Activated effector memory CD4-positive, alpha-beta T cell treated with anti-CD3 and anti-CD28 coated beads, Interleukin-2, amount 50 U/mL, for 16 hours (primary cell): ENCODE measurements at places on chromosomes 12 and 14.

- DNase-seq: no peak
Measured at GRCh38 chr14:38873941-38874612, 229.0 kb downstream of the SEC23A start.

DNA sequence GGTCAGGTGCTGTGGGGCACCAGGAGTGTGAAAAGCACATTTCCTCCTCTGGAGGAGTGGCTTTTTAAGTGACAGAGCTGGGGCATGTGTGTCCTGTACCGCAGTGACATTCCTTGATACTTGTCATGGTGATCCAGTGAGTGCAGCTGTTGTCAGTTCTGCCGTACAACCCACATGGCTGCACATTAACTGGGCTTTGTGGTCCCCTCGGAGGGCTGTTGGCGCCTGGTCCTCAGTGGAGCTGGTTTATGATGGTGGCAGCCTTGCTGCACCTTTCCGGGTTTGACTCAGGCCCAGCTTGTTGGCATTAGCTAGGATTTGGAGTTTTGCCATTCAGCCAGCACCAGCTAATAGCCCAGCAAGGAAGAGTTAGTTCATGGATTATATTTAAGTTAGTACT lies 77.0 kb downstream of the SLC25A47 start:
- no peak for DNase-seq

DNA sequence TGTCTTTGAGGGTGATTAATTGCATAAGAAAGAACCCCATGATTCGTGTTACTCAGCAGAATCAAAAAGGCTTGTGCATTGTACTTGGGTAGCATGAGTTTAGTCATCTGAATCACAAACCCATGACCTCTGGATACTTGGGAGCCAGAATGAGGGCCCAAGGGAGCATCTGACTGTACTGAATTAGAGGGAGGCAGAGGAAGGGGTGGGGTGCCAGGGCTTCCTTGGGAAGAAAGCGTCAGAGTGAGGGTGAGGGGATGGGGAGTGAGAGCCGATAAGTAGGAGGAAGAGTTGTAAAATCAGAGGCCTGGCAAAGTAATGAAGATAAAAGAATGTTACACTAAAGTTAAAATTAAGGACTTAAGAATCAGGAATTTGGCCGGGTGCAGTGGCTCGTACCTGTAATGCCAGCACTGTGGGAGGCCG lies 29.8 kb downstream of the GPRC5D start:
- DNase-seq: no peak

DNA sequence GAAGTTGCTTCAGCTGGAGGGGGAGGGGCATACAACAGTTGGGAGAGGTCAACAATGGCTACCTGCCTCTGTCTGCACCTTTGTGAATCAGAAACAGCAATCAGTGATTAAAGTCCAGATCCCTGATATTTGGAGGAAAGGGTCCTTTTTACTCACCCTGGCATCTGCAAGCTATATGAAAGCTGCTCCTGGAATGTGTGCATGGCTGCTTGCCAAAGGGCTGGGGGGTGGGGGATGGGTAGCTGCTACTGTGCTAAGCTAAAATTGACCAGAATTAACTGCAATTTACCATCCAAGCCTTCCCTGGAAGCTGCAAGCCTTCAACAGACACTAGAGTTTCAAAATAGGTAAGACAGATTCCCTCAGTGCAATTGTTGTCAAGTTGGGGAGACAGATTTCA lies 13.5 kb upstream of the GTF2A1 start:
- DNase-seq: no peak

DNA sequence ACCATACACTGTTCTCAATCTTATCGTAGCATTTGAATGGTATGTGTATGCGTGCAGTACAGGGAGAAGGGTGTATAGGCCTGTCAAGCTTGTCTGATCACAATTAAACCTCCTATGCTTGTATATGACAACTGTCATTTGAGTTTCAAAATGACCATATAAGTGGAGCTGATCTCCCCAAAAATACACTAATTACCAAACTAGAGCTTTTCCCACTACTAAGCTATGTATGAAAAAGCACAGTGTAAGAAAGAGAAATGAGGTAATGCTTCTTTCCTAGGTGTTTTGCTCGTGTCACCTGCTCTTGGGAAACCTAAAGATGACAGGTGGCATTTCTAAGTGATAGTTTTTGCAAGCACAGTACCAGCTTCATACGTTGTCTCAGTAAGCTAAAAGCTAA lies 1.1 kb upstream of the STK38L start:
- DNase-seq: no peak

DNA sequence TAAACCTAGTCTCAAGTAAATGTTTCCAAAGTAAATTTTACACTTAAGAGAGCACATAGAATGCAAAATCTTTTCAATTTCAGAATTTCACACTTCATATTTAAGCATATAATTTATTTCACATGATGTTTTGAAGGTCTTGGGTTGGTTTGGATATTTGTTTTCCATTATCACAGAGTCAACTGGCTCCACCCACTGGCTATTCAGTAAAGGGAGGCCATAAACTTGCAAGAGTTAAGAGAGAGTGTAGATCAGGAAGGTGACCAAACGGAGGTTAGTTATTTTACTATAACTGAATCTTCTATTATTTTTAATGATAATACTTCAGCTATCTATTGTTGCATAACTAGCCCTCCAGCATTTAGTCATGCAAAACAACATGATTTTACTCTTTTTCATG lies 6.2 kb upstream of the CPNE8 start:
- DNase-seq: no peak

- DNase-seq: peak; percentile 79
Measured at GRCh38 chr12:49089821-49090773, 4.5 kb downstream of the DHH start.

- DNase-seq: no peak
Measured at GRCh38 chr12:110687396-110688169, 1.3 kb downstream of the HVCN1 start.

GRCh38 chr12:46686267-46686942 lies 139.4 kb downstream of the SLC38A4 start:
- DNase-seq: no peak

DNA sequence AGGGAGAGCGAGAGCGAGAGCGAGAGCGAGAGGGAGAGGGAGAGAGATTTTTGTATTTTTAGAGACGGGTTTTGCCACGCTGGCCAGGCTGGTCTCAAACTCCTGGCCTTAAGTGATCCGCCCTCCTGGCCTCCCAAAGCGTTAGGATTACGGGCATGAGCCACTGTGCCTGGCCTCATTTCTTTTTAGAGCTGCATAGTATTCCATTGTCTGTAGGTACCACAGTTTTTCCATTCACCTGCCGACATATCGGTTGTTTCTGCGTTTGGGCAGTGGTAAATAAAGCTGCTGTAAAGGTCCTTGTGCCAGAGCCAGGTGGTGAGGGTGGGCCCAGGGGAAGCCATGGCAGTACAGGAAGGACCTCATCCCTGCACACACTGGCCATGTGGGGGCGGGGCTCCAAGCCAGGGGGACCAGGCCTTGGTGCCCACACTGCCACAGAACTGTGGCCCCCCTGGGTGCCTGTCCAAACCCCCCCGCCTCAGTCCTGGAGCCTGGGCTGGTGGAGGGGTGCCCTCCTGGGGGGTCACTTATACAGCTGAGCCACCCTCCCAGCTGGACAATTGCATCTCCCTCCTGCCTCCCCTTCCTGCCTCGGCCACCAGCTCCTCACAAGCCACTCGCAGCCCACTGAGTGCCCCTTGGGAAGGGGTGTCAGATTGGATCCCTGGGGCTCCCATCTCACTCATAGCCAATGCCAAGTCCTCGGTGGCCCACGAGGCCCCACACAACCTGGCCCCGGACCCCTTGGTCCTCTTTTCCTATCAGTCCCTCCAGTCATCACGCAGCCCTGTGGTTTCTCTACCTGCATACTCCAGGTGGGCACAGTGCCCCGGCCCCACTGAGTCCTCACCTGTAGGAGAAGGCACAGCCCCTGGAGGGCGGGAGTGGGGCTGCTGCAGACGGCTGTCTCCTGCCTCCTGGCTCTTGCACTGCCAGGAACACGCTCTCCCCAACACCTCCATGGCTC lies 1.7 kb upstream of the PUS1 start:
- DNase-seq: no peak

GRCh38 chr14:95920769-95921438 lies 44.3 kb downstream of the TUNAR start:
- no peak for DNase-seq

DNA sequence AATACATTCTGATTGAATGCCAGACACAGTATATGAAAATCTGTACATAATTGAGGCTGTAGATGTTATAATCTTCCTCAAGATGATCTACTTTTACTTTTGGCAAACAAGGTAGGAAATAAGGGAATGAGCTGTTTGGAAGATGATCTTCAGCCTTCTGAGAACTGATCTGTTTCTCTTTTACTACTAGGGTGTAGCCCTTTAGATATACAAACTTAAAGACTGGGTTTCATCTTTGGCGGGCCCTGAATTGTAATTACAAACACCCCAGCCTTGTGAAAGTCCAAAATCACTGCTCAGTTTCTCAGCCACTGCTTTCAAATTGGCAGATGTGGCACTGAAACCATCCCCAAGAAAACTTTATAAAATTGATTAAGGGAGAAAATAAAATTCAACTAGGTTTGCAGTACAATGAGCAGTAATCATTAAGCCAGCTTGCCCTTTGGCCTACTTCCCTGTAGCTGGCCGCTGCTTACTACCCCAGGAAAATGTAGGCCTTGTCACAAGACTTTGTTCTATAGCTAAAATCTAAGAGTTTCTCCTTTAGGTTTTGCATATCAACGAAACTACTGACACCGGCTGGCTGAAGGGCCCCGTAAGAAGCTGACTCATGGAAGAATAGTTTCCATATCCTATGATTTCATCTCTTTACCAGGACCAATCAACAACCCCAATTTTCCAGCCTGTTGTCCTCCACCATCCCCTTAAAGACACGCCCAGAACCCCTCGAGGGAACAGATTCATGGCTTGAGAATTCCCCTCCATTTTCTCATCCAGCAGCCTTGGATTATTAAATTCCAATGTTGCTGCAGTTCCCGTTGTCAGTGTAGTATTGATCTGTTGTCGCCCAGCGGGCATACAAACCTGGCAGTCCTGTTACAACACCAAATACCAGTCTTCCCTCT lies 210.8 kb downstream of the PCNX1 start:
- DNase-seq: no peak
